ENCODE measurements at places on chromosomes 4 and X.

DNA sequence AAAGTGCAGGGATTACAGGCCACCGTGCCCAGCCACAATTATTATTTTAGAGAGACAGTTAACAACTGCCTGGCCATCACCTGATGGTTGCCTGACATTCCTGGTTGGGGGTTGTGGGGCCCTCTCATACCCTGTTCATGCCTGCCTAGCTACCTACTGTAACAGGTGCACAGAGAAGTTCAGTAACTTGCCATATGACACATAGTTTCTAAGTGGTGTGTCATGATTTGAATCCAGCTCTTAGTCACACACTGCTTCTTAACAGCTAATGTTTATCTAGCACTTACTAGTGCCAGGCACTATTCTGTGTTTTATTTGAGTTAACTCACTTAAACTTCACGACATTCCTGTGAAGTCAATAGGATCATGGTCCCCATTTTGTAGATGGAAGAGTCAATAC is 122.7 kb upstream of the JADE1 start:
- DNase-seq = no peak

- DNase-seq = no peak
Observed at GRCh38 chr4:40842318-40842717, 92.6 kb downstream of the NSUN7 start.

- DNase-seq = no peak
Observed at GRCh38 chr4:3824521-3825270, 58.5 kb downstream of the ADRA2C start.

GRCh38 chr4:1594871-1595788 is 89.0 kb downstream of the FAM53A start:
- DNase-seq = no peak

GRCh38 chr4:77152421-77152820 is 4.6 kb upstream of the CCNG2 start:
- no peak for DNase-seq

- DNase-seq = no peak
Observed at GRCh38 chrX:15816886-15817285, 26.6 kb downstream of the ZRSR2 start.

DNA sequence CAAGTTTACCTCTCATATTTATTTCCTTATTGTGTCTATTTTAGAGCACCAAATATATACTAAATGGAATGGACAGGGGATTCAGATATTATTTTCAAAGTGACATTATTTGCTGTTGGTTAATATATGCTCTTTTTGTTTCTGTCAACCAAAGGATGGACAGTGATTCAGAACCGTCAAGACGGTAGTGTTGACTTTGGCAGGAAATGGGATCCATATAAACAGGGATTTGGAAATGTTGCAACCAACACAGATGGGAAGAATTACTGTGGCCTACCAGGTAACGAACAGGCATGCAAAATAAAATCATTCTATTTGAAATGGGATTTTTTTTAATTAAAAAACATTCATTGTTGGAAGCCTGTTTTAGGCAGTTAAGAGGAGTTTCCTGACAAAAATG is 6.2 kb downstream of the FGB start:
- DNase-seq = no peak

DNA sequence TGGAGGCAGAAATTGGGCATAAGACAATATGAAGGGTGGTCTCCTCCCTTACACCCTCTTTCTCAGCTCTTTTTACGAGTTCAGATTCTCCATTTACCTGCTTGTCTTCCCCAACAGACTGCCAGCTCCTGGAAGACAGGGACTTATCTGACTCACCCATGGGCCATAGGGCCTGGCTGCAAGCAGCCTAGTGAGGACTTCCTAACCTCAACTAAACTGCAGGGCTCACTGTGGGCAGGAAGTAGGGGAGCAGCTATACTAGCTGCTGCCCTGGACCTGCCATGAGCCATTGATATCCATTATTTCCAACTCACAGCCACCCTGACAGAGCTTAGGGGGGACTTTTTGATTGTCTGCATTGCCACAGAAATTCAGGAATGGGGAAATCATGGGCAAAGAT is 11.5 kb upstream of the ZNF718 start:
- no peak for DNase-seq

GRCh38 chr4:147809211-147809610 is 77.3 kb downstream of the ARHGAP10 start:
- no peak for DNase-seq

- DNase-seq = no peak
Observed at GRCh38 chrX:15050395-15050794, 177.2 kb downstream of the MOSPD2 start.

DNA sequence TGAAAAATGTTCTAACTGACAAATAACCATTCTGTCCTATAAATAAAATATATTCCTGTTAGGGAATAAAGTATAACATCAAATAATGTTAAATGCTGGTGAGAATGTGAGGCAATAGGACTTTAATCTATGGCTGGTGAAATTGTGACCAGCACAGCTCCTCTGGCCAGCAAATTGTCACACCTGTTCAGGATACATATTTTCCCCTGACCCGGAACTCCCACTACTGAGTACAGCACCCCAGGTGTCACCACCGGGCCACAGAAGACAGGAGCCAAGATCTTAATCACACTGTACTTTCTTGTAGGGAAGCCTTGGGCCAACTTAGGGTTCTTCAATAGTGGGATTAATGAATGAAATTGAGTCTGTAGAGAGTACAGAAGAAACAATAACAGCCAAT is 33.2 kb downstream of the C4orf33 start:
- DNase-seq = no peak

DNA sequence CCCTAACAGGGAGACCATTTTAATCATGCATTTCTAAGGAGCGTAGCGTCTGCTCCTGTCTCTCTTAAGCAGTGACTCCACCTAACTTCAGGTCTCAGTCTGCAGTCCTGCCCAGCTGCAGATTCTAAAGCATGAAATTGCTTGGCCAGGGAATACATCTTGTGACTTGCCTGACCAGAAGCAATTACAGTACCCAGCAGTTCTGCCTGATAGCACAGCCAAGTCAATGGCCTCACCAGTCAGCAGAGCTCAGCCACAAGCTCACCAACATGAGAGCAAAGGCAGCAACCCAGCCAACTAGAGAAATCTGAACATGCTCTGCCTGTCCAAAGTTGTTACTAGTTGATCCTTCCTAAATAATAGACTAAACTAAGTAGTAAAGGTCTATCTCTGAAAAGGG is 2011.9 kb upstream of the PCDH10 start:
- DNase-seq = no peak

- DNase-seq = no peak
Observed at GRCh38 chr4:151459375-151459774, 50.4 kb downstream of the FHIP1A start.

- no peak for DNase-seq
Observed at GRCh38 chr4:136841526-136841925, 690.8 kb downstream of the PCDH18 start.

DNA sequence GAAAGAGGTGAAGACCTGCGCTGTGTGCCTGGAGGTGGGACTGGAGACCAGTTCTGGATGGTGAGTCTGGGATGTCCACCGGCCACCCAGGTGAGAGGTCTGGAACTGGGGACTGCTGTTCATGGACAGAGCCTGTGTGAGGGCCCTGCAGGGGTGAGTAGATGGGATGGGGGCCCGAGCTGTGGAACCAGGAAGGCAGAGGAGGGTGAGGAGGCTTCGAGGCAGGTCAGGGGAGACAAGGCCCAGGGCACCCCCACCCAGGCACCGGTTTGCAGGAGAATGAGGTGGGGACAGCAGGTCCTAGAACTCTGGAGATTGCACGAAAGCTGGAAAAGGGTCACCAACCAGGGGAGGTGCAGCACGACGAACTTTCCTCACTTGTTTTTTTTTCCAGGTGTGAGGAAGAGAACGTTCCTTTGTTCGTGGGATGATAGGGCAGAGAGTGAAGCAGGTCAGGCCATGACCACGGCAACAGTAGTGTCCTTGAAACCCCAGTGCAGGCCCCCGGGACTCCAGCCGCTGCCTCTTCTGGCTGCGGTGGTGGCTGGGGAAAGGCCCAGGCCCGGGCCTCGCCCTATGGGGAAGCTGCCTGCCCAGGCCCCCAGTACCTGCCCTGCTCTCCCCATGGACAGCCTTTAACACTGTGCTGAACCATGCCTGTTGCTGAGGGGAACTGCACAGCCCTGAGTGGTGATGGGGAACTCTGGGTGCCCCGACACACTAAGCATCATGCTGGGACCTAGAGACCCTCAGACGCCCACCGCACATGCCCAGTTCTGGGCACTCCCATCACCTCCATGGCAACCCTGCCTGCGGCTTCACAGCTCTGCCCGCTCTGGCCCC is 22.9 kb downstream of the TNIP2 start:
- DNase-seq = no peak

GRCh38 chr4:18571301-18571761 is 549.8 kb upstream of the LCORL start:
- DNase-seq = no peak

GRCh38 chr4:124065936-124066335 is 646.6 kb downstream of the ANKRD50 start:
- DNase-seq = no peak

GRCh38 chr4:138341739-138342415 is 99.7 kb upstream of the SLC7A11 start:
- no peak for DNase-seq

GRCh38 chr4:22881411-22881810 is 188.7 kb downstream of the GBA3 start:
- DNase-seq = no peak

DNA sequence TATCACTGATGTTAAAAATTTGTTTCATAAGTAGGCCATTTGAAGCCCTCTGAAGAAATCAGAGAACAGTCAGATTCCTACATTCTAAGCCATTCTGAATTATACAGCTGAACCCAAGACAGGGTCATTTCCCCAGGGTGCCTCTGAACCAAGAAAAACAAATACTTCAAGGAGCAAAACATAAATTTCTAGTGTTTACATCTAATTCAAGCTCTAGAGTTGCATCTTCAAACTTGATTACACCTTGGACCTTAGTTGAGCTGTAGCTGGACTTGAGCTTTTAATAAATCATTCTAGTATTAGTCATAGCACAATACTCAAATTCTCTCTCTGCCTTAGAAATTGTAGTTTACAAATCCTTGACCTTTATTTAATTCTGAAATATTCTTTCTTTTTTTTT is 87.6 kb upstream of the IL15 start:
- DNase-seq = no peak

Measured in adrenal gland (tissue), 19 donors.